ENCODE measurements at places on chromosomes 7 and 10. TPM values are rescaled to one million over a fixed set of nuclear protein-coding genes. Genes with fewer than 3 reads are reported as not detected.

FBH1 gene
- 38.3 TPM for total RNA-seq

EBF3 gene
- total RNA-seq: 16.1 TPM

NPM3 gene
- total RNA-seq: 118 TPM

PHYHIPL gene
- total RNA-seq: not detected

FOXP2 gene
- 1.2 TPM for total RNA-seq

TCERG1L gene
- total RNA-seq: not detected

VDAC2 gene
- total RNA-seq: 75.7 TPM

BMPER gene
- 0.37 TPM for total RNA-seq

CHST15 gene
- 0.64 TPM for total RNA-seq

PNLIPRP3 gene
- 0.03 TPM for total RNA-seq

IRF5 gene
- total RNA-seq: 1.4 TPM

NKX6-2 gene
- total RNA-seq: not detected

EBLN1 gene
- not detected for total RNA-seq

GIMAP7 gene
- total RNA-seq: not detected

MYH16 gene
- 0.87 TPM for total RNA-seq

ZNF503 gene
- 2.3 TPM for total RNA-seq

KAZALD1 gene
- total RNA-seq: 11.8 TPM

FGFR2 gene
- total RNA-seq: 0.53 TPM

FXYD4 gene
- not detected for total RNA-seq

TMEM236 gene
- total RNA-seq: not detected

GTPBP10 gene
- 23.7 TPM for total RNA-seq

HOGA1 gene
- total RNA-seq: 1.9 TPM

TAS2R4 gene
- total RNA-seq: 0.05 TPM

GOLGA7B gene
- 3.4 TPM for total RNA-seq

Data from A375 (cell line).